Sigmoid colon (tissue), 7 donors: ENCODE measurements at places on chromosomes 3 and 15.
A peak's percentile ranks its signal among the peaks of the same experiment; 100 is the strongest.

DNA sequence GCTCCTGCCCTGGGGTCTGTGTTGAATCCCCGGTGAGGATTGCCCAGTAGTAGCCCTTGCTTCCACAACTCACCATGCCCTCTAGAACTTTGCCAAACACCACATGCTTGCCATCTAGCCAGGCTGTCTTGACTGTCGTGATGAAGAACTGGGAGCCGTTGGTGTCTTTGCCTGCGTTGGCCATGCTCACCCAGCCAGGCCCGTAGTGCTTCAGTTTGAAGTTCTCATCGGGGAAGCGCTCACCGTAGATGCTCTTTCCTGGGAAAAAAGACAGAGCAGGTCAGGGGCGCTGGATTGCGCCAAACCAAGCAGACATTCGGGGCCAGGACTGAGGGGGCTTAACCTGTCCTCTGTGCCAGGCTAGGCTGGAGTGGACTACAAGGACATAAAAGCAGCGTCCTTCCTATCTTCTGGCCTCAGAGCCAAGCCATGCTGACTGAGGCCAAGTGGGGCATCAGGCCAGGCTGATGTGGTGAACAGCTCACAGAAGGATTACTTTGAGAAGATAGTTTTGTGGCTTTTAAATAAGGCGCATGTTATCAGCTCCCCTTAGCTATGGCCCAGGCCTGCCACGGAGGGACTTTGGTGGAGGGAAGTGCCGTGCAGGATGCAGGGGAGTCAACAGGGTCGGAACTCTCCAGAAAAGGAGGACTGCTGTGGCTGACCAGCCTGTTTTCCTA lies 5.3 kb downstream of the SNX22 start:
- DNase-seq, result no peak

- DNase-seq, result no peak
Measured at GRCh38 chr3:57130571-57131209, 34.5 kb downstream of the IL17RD start.

DNA sequence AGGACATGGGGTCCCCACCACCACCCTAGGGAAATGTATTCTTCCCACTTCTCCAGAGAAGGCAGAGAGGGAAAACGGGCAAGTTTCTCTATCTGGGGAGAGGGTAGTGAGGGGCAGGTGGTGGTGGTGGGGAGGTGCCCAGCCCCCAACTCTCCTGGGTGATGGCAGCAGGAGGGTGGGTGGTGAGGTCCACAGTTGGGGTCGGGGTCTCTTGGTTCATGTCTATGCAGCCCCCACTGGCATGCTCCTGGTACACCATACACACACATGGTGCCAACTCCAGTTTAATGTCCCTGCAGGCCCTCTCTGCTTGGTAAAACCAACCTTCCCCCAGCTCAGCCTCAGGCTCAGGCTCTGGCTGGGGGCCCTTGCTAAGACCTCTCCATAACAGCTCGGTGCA lies 254.5 kb upstream of the LYSMD4 start:
- no peak for DNase-seq

- no peak for DNase-seq
Measured at GRCh38 chr3:147655236-147655635, 246.1 kb downstream of the ZIC1 start.

DNA sequence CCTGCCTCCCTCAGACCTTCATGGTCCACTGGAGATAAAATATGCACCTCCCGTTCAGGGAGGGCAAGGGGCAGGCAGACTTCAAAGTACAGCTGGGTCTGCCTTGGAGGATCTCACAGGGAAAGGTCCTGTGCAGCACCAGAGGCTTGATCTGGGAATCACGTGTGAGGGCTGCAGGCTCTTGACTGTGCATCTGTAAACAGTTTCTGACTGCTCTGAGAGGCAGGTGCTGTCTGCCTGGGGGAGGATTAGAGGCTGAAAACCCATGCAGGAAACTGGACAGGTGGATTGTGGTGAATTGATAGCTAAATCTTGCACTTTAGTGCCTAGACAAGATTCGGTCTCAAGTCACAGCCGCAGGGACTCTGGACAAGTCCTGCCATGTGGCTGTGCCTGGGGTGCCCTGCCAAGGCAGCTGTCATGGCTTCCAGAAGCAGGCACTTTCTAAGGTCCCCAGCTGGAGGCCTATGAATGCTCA lies 239.3 kb downstream of the EPHB1 start:
- DNase-seq, result no peak

GRCh38 chr15:61420546-61420945 lies 191.4 kb upstream of the RORA start:
- no peak for DNase-seq

DNA sequence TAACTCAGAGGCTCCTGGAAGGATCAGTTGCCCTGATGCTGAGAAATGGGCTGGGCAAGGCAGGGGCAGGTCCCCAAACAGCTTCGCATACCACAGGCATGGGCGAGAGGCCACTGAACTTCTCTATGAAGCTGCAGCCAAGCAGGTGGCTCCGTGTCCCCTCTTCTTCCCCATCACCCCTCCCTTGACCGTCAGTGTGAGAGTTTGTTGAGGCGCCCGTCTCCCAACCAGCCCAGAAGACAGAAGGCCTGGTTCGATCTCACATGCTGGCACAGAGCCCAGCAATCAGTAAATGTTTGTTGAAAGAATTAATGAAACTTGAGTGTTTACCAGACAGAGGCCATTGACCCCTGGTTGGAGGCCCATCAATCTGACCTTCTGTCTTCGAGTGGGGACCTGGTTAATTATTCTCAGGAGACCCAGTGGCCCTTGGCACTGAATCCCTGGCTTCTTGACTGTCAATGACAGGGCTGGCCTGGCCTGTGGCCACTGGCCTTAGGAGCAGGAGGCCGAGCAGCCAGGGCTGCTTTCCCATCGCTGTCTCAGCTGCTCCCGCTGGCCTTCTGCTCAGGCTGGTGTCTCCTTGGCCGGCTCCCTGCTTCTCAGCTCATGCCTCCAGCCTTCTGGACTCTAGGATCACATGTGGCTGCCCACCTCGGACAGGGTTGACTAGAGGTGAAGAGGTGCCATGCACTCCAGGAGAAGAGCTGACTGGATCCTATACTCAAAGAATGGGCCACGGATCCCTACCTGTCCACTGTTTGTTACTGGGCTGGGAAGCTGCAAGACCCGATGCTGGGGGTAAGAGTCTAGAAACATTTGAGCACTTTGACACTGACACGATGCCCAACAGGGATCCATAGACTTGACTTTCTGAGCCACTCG lies 113.4 kb downstream of the ASB7 start:
- DNase-seq, result peak; percentile 51

DNA sequence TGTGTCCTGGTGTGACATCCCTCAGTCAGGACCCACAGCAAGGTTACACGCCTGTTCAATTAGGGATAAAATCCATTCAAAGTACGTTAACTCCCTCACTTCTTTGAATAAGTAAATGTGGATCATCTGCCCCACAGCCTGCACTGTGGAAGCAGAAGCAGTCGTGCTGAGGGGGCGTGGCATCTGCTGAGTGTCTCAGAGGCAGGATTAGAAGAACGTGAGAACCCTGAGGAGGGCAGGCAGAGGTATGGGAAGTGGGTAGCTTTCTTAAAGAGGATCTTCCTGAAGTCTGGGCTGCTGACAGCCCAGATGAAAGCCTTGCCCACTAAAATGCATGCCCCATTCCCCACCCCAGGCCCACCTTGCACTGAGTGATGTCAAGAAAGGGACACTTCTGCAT lies 28.5 kb downstream of the CRABP1 start:
- no peak for DNase-seq

GRCh38 chr15:75544359-75544758 lies 34.8 kb downstream of the PTPN9 start:
- DNase-seq, result no peak

- no peak for DNase-seq
Measured at GRCh38 chr3:68787106-68787626, 145.2 kb downstream of the TAFA4 start.

GRCh38 chr15:41860049-41860828 lies 21.6 kb downstream of the PLA2G4B start:
- no peak for DNase-seq

DNA sequence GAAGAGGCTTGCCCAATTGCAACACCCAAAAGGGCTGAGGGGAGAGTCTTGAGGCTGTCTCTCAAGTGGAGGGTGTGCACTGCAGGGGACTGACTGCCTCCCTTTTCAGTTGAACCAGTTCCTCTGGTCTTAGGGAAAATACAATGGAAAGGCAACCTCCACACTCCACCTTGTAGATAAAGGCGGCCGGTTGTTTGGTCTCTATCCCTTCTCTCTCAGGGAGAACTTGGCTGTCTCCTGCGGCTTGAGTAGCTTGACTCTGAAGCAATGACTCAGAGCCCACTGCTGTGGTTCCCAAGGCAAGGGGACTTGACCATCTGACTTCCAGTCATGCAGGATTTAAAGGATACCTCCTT lies 143.2 kb upstream of the UMPS start:
- no peak for DNase-seq

GRCh38 chr3:37819591-37819990 lies 42.1 kb upstream of the CTDSPL start:
- DNase-seq, result peak; percentile 91

DNA sequence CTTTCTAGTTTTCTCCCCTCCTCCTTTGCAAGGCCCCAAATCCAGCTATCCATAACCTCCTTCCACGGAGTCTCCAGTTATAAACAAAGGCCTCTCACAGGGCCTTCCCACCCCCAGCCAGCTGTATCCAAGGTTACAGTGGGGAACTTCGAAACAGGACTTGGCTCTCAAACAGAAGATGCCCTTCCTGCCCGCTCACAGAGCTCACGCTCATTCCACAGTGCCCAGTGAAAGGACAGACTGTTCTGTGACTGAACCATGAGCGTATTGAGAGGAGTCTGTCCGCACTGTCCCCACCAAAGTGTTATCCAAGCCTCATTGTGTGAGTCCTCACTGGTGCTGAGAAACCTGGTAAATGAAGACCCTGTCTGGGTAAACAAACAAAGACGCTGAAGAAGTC lies 35.4 kb downstream of the ARHGAP31 start:
- peak; percentile 76 for DNase-seq

DNA sequence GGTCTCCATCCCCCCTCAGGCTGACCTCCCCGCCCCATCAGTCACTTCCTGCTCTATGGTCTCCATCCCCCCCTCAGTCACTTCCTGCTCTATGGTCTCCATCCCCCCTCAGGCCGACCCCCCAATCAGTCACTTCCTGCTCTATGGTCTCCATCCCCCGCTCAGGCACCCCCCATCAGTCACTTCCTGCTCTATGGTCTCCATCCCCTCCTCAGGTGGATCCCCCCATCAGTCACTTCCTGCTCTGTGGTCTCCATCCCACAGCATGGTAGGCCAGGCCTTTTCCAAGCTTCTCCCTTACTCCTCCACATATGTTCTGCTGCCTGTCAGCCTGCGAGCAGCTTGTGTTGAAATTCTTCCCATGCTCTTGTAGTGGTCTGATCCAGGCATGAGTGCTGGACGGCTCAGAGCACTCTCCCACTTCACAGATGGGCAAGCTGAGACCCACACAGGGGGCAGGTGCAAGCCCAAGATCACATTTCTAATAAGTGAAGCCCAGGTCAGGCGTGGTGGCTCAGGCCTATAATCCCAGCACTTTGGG lies 36.8 kb downstream of the BDH1 start:
- DNase-seq, result no peak

DNA sequence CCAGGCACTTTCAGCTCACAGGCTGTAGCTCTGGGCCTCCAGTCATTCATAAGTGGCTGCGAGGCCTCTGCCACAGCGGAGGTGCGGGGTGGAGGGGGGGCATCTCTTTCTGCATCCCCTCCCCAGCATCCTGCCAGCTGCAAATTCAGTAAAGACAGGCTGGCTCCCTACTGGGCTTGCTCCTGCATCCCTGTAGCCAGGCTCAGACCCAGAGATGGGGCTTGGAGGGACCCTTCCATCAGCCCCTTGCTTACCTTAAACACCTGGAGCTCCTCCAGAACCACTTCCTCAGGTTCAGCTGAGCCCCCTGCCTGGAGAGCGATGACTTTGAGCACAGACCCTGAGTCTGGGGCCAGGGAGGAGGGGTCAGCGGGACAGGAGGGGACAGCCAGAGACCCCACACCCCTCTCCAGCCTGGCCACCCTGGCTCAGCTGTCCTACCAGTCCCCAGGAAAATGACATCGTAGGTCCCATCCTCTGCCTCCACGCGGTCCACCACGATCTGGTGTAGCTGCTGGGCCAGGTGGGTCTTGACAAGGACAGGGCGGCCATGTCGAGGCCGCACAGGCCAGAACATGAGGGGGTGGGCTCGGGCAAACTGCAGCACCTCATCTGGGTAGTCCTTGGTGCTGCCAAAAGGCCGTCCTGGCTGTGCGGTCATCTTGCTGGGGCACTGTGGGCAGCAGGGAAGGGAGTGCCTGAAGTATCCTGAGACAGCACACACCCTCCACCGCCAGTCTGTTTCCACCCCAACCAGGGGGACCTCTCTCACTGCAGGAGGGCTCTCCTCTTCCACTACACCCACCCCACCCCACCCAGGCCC lies 5.3 kb downstream of the SEMA3G start:
- peak; percentile 62 for DNase-seq

GRCh38 chr15:49468481-49468839 lies 45.4 kb downstream of the FGF7 start:
- no peak for DNase-seq

- DNase-seq, result no peak
Measured at GRCh38 chr15:41630616-41631217, 29.5 kb upstream of the MGA start.

DNA sequence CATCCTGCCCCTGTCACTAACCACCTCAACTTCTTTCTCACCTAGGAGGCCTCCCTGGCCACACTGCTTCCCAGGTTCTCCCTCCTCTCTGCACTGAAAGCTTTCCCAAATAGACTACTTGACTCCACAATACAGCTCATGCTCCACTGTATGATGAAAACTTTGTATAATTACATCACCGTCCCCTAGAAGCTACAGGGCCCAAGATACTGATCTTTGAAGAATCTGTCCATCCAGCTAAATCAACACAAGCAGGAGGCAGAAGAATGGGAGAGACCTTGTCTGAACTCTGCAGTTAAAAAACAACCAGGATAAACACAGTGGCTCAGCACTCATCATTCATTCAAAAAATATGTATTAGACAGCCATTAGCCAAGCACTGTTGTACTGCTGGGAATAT lies 26.4 kb upstream of the RPS17 start:
- DNase-seq, result no peak

DNA sequence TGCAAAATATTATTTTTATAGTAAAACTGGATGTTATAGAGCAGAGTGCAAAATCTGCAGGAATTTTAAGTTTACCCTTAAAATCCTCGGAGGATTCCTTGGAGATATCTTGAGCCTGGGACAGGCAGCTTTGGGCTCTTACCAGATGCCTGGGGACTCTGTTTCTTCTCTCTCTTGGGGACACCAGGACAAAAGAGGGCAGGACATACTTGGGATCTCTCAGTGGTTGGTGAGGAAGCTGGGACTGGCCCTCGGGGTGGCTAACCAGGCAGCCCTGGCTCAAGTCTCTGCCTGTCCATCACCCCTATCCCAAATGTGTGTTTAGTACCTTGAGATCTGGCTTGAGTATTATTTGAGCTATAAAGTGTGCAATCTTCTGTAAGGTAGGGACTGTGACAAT lies 38.6 kb downstream of the TKT start:
- DNase-seq, result no peak

- DNase-seq, result peak; percentile 56
Measured at GRCh38 chr3:127711896-127712295, 39.1 kb downstream of the ABTB1 start.

- DNase-seq, result no peak
Measured at GRCh38 chr3:150036780-150037179, 66.1 kb upstream of the PFN2 start.

GRCh38 chr15:83912343-83912742 lies 258.4 kb downstream of the ADAMTSL3 start:
- no peak for DNase-seq

GRCh38 chr3:159788291-159788690 lies 200.3 kb upstream of the IL12A start:
- DNase-seq, result no peak

- peak; percentile 81 for DNase-seq
Measured at GRCh38 chr3:123330441-123330991, 118.4 kb downstream of the ADCY5 start.
